ENCODE measurements at places on chromosomes 4 and X.

GRCh38 chr4:140353786-140354185 is 19.7 kb upstream of the SCOC start:
- DNase-seq: no peak

- DNase-seq: no peak
Measured at GRCh38 chr4:145860897-145861296, 77.7 kb downstream of the ZNF827 start.

GRCh38 chr4:122619611-122620010 is 1.3 kb downstream of the IL21 start:
- DNase-seq: no peak

DNA sequence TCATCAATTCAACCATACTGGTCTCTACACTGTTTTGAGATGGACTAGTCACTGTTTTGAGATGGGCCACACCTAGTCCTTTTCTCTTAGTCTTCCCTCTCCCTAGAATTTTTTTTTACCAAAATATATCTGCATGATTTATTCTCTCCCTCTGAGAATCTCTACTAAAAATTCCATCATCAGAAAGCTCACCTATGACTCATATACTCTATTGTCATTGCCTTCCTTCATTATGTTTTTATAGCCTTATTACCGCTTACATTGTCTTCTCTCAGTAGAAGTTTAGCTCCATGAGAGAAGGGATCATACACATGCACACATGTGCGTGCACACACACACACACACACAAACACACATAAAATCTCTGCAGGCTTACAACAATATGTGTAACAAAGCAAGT is 303.6 kb downstream of the PCDH10 start:
- DNase-seq: no peak

GRCh38 chr4:83855044-83855443 is 319.1 kb downstream of the GPAT3 start:
- no peak for DNase-seq

GRCh38 chr4:167102475-167102874 is 131.8 kb downstream of the SPOCK3 start:
- DNase-seq: no peak

- DNase-seq: no peak
Measured at GRCh38 chr4:72397314-72397713, 171.7 kb downstream of the ADAMTS3 start.

- DNase-seq: no peak
Measured at GRCh38 chr4:28238876-28239275, 1378.2 kb downstream of the STIM2 start.

DNA sequence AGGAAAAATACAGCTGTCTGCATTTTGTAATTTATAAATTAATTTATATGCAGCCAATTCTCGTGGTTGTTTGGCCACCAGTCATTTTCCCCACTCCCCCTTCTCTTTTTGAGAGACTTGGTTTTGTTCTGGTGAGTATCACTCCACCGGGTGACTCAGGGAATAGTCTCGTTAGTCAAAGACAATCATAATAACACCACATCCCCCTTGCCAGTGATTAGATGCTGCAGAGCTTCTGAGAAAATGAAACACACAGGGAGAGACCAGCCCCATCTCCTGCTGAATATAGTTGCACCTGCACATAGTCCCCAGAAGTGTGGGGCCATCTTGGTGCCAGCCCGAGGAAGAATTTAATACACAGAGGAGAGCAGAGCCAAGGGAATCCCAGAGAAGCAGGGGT is 8.0 kb upstream of the FNIP2 start:
- DNase-seq: no peak

GRCh38 chrX:39576041-39576872 is 521.5 kb downstream of the BCOR start:
- DNase-seq: peak; percentile 66

- no peak for DNase-seq
Measured at GRCh38 chrX:110665223-110666002, 130.2 kb downstream of the CHRDL1 start.

- DNase-seq: no peak
Measured at GRCh38 chrX:70264784-70265183, 3.4 kb upstream of the ARR3 start.

- DNase-seq: no peak
Measured at GRCh38 chrX:29225670-29226069, 638.4 kb downstream of the IL1RAPL1 start.
